ENCODE measurements at places on chromosomes 1 and 21.

DNA sequence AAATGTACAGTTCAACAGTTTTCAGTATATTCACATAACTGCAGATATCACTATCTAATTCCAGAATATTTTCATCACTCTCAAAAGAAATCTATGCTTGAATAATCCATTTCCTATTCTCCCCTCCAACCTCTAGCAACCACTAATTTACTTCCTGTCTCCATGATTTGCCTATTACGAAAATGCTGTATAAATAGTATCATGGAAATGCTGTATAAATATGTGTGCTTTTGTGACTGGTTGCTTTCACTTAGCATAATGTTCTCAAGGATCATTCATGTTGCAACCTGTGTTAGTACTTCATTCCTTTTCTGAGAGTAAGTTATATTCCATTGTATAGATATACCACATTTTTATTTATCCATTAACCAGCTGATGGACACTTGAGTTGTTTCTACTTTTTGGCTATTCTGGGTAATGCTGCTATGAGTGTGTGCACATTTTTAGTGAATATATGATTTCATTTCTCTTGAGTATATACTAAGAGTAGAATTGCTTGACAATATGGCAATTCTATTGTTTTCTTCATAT is 115.6 kb downstream of the TNFSF18 start:
- DNase-seq, result no peak

DNA sequence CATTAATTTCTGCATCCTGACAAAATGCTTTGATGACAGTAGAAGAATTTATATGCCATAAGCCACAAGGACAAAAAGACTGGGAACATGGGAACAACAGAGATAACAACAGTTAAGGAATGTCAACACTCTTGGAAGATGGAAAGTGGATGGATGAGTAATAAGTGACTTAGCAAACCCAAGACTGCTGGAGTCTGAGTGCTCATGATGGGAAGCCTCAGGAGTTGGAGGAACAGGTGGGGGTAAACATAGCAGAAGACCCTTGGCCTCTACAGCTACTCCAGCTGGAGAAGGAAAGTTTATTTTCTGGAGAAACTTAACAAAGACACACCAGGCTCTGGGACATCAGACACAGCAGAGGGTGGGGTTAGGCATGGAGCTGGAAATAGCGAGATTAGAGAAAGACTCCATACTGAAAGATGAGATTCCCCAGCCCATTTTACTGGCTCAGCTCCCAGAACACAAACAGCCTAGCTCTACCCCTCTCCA is 13.6 kb downstream of the G0S2 start:
- no peak for DNase-seq

DNA sequence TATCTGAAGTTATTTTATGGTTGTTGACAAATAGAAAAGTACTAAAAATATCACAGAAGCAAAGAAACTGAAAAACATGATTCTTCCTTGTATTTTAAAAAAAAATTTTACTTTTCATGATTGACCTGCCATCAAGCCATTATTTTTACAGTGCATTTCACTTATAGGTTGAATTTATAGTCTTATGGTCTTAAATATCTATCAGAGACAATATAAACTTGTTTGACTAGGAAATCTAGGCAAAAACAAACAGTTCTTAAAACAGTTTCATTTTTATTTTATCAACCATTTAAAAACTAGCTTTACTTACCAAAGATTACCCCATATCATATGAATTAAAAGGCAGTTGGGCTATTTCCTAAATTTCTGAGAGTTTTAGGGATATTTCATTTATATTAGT is 59.2 kb downstream of the SLC16A1 start:
- DNase-seq, result no peak

DNA sequence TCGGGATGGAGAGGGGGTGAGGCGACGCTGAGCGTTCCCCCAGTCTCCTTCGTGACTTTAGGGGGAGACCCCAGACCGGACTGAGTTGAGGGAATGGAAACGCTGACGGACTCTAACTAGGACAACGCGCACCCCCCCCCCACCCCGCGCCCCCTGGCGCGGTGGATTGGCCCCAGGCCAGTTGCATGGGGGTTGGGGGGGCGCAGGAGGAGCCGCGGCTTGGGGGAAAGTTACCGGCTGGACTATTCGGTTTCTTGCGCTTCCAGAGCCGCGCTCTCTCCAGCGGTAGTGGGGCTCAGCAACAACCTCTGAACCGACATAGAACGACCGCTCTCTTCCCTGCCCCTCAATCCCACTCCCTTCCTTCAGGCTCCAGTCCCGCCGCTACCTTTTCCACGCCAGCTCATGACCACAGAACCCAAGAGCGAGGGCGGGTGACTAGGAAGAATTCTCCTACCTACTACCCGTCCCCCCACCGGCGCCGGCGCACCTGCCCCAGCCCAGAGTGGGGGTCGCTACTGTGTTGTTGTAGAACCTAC is 694 bp downstream of the ZBTB7B start:
- no peak for DNase-seq

DNA sequence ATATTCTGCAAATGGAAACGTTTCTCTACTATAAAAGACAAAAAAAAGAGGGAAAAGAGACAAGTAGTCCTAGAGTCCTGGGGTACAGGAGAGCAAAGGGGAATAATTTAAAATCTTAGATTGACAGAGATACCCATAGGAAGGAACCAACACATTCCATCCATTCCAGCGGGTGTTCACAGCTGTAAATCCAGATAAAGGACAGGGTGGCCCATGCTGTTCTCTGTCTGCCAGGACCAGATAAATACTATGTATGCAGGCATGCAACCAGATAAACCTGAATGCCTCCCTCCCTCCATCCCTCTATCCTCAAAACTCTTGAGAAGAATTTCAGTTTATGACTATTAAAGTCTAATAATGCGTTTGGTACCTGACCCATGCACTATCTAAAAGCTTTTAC is 131.8 kb downstream of the PTPN14 start:
- no peak for DNase-seq

DNA sequence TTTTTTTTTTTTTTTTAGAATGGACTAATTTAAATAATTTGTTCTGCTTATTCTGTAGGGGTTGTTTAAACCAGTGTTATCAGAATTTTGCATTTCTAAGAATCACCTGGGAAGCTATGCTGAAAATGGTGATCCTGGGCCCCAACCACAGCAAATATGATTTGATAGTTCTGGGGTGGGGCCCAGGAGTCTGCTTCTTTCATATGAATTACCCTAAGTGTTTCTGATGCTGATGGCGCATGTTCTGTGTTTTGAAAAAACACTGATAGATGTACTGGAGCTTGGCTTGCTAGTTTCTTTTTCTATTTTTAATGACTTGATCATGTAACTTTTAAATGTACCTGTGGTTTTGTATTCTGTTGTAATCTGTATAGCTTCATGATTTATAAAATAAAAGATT is 89.3 kb downstream of the CDC14A start:
- no peak for DNase-seq

GRCh38 chr1:88088481-88088880 is 595.6 kb upstream of the PKN2 start:
- DNase-seq, result no peak

DNA sequence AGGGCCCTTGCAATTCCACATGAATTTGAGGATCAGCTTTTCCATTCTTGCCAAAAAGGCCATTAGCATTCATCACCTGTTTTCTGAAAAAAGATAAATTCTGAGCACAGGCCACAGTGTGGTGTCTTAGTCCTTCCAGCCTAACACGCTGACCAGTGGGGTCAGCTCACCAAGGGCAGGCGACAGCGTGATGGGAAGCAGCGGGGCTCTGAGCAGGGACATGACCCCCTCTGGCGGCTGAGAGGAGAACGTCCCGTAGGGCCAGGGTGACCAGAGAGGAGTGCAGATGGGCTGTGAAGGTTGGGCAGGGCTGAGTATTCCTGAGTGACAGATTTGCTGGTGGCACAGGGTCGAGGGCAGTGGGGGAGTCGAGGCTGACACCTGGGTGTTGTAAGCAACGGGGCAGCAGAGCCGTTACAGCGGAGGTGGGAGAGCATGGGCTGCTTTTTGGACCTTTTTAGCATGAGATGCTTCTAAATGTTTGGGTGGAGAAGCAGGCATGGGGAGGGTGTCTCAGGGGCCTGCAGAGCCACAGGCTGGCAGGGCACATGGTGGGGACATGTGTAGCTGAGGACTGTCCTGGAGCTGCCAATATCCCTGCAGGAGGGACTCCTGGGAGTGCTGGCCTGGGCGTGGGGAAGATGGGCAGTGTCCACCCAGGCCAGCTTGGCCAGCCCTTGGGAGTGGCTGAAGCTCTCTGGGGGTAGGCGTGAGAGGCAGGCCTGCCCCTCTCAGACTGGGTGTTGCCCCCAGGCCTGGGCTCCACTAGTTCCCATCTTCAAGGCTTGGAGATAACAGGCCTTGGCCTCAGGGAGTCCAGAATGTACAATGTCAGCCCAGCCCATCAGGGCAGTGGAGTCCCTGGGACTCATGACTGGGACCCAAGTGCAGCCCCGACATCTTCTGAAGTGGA is 8.6 kb upstream of the CALML6 start:
- DNase-seq, result peak; percentile 41

- DNase-seq, result no peak
These were observed 15.2 kb downstream of the GPR161 start for GRCh38 chr1:168121401-168122011.

GRCh38 chr21:31606081-31606874 is 53.2 kb upstream of the SOD1 start:
- DNase-seq, result no peak

GRCh38 chr1:198449261-198449660 is 91.2 kb downstream of the ATP6V1G3 start:
- DNase-seq, result no peak

- no peak for DNase-seq
These were observed 113.4 kb downstream of the MATN1 start for GRCh38 chr1:30609999-30610345.

GRCh38 chr1:68049941-68050878 is at the start of gene DIRAS3:
TSS of gene DIRAS3 (minus strand) at chr1:68050627. CDS start at chr1:68047297, 3,330 bp downstream.
- DNase-seq, result no peak

GRCh38 chr1:184615301-184615700 is 139.4 kb downstream of the EDEM3 start:
- DNase-seq, result no peak

GRCh38 chr1:200739702-200740570 is 1.2 kb downstream of the CAMSAP2 start:
- DNase-seq, result no peak

GRCh38 chr21:35908311-35909078 is 151.8 kb downstream of the SETD4 start:
- DNase-seq, result no peak

GRCh38 chr1:151990856-151991198 is 2.8 kb downstream of the S100A10 start:
- DNase-seq, result no peak

- no peak for DNase-seq
These were observed 27.0 kb downstream of the SIM2 start for GRCh38 chr21:36725793-36726386.

DNA sequence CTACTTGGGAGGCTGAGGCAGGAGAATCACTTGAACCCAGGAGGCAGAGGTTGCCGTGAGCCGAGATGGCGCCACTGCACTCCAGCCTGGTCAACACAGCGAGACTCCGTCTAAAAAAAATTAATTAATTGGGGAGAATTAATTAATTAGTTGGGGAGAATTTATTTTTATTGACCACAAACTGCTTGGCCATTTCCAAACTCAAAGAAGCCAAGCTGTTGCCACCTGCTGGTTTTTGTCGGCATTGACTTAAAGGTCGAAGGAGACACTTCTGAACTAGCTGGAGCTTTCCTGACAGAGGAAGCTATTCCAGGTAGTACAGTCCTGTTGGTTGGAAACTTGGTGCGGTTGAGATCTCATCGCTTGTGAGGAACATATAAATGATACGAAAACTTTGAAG is 13.1 kb downstream of the MAP1LC3C start:
- DNase-seq, result no peak

- DNase-seq, result no peak
These were observed 46.7 kb downstream of the KIFAP3 start for GRCh38 chr1:170027760-170028159.

DNA sequence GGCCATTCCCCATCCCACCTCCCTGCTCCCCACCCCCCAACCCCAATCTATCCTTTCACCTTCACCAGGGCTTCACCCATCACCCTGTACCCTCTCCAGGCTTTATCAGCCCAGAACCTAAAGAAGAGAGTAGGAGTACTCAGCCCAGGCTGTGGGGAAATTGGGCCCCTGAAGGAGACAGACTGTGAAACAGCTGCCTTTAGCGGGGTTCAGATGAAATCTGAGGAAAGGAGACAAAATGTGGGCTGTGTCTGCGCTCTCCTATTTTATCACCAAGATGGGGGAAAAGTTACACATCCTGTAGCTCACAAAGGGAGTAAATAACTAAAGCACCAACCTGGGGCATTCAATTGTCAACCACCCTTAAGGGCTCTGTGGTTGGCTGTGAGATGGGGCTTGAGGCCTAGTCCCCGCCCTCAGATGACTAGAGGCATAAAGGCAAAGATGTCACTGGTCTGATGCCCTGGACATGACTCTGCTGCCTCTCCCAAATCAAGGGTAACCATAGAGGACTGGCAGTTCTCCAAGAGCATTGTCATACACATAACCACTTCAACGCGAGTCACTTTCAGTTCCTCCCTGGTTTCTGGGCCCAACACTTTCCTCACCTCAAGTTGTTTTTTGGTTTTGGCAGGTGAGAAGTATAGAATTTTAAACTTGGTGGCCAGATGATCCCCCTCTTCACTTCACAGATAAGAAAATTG is 30.0 kb downstream of the SLC27A3 start:
- no peak for DNase-seq

DNA sequence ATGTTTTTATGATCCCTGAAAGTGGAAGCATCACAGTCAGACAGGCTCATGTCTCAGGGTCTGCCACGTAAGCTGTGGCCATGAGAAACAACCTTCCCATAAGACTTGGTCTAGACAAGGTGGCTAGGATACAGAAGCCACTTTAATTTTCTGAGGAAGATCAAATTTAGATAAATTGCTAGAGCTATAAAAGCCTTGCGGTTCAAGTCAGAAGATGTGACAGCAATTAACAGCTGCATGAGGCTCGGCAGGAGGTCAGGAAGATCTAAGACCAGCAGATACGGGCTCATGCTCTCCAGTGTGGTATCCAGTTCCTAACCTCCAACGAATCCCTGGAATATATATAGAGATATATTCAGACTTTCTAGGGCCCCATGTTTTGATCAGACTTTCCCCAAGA is 577.1 kb downstream of the PLPP3 start:
- DNase-seq, result no peak

- DNase-seq, result no peak
These were observed 8.7 kb downstream of the RNF220 start for GRCh38 chr1:44413740-44414139.

GRCh38 chr1:23837908-23838307 is 12.7 kb upstream of the HMGCL start:
- no peak for DNase-seq

- DNase-seq, result no peak
These were observed 127.8 kb downstream of the GRIK3 start for GRCh38 chr1:36906555-36906954.

- no peak for DNase-seq
These were observed 193.9 kb downstream of the NFIA start for GRCh38 chr1:61276246-61276645.
